ENCODE measurements at places on chromosomes 1 and 21.
A peak's percentile ranks its signal among the peaks of the same experiment; 100 is the strongest.

DNA sequence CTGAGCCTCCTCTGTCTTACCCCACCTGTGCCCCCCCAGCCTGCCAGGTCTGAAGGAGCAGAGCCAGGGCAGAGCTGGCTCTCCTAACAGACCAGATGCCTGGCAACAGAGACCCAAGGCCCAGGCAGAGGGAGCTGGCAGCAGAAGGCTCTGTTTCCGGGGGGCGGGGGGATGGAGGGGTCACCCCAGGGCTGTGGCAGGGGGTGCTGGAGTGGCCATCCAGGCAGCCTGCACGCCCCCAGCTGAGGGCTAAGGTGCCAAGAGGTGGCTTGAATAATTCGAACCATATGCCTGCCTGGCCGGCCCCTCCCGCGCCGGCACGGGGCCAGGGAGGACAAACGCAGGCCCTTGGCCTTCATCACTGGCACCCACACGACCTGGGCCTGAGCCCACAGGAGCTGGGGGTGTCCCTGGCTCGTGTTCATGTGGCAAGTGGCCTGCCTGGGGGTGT, 16.0 kb upstream of the PLEKHG5 start:
- no peak for DNase-seq

DNA sequence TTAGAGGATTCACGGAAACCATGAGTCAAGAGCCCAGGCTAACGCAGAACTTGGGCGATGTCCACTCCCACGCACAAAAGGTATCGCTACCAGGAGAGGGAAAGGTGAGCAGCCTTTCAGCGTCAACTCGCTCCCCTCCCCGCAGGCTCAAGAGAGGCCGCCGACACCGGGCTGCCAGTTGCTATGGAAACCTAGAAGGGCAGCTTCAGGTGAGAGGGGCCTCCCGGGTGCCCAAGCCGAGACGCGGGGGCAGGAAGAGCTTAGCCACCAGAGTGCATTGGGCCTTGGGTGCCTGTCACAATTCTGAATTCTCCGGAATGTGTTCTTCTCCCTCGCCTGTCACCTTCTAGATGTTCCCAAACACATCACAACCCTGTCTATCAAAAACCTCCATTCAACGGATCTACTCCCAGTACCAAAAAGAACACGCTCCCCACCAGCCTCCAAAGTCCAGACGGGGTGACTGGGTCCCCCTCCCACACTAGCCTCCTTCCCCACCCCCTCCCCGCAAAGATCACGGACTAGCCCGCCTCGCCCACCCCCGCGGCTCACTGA, 694 bp downstream of the MEAF6 start:
- no peak for DNase-seq

GRCh38 chr1:109997867-109998229, 13.3 kb downstream of the AHCYL1 start:
- DNase-seq: no peak

DNA sequence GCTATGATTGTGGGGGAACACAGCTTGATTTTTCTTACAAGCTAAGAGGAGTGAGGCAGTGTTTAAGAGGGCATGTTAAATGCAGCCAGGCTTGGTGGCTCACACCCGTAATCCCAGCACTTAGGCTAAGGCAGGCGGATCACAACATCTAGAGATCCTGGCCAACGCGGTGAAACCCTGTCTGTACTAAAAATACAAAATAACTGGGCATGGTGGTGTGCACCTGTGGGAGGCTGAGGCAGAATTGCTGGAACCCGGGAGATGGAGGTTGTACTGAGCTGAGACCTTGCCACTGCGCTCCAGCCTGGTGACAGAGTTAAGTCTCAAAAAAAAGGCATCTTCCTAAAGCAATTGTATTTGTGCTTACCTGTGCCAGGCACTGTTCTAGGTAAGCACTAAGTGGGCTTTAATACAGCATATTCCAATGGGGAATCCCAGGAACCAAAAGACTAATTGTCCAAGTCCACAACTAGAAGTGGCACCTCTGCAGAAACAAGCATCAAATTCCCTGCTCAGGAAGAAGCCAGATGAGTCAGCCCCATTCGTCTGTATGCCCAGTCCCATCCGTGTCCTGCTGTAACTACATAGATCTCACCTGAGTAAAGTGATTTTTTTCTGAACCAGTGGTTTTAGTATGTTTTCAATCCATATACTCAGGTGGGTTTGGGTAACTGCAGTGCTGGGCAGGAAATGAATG, 4.6 kb downstream of the RCC1 start:
- no peak for DNase-seq

DNA sequence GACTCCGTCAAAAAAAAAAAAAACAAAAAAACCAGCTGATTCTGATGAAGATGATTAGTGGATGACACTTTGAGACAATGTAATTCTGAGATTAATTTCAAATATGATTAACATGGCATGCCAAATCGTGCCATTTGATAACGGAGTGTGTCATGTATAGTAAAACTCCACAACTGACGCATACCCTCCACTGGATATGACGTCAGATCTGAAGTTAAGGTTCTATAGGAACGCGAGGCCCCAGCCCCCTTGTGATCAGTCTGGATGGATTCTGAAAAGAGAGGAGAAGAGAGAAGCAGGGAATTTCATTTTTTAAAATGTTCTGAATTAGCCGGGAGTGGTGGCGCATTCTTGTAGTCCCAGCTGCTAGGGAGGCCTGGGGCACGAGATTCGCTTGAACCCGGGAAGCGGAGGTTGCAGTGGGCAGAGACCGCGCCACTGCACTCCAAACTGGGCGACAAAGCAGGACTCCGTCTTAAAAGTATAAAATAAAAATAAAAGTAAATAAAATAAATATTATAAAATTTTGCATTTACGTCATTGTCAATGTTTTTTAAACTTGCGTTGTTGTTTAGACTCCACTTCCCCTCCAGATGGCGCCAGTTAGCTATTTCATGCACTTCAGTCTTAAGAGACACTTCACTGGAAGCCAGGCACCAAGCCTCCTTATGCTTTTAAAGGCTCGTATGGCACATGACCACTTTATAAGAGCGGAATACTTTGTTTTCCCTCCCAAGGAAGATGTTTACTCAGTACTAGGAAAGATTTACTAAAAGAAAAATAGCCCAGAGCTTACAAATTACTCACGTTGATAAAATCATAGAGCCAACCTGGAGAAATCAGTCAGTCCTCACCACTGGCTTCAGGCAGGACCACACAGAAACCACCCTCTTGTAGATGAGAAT, 65.5 kb downstream of the UBE2U start:
- DNase-seq: peak; percentile 67

DNA sequence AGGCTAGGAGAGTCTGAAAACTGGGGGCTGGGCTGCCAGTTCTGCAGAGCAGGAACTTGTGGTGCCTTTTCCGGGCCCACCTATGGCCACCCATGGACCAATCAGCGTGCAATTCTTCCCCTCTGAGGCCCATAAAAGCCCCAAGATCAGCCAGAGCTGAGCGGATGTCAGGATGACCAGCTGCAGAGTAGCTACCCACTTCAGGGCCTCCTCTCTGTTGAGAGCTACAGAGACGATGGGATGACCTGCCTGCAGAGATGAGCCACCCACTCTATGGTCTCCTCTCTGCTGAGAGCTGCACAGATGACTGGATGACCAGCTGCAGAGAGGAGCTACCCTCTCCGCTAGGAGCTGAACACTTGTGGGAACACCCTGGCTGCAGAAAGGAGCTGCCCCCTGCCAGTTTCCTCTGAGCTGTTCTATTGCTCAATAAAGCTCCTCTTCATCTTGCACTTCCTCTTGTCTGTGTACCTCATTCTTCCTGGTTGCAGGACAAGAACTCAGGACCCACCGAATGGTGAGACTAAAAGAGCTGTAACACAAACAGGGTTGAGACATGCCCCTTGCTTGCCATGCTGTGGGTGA, 12.8 kb upstream of the AADACL4 start:
- DNase-seq: no peak

GRCh38 chr1:10286244-10286643, 75.9 kb downstream of the KIF1B start:
- DNase-seq: no peak

DNA sequence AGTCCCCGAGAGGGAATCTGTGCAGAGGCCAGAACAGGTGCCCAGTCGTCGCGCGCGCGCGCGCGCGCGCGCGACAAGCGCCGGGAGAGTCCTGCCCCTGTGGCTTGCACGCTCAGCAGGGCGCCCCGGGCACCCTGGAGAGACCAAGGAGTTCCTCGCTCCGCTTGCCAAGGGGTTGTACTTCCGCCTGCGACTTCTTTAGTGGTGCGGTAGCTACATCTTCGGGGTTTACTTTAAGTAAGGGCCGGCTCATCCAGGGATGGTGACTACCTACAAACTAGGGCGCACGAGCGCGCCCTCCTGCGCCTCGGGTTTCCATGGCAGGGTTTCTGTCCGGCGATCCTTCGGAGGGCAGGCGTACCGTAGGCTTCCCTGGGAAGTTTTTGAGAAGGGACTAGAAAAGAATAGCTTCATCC, 1.4 kb downstream of the LHX4 start:
- DNase-seq: peak; percentile 47

DNA sequence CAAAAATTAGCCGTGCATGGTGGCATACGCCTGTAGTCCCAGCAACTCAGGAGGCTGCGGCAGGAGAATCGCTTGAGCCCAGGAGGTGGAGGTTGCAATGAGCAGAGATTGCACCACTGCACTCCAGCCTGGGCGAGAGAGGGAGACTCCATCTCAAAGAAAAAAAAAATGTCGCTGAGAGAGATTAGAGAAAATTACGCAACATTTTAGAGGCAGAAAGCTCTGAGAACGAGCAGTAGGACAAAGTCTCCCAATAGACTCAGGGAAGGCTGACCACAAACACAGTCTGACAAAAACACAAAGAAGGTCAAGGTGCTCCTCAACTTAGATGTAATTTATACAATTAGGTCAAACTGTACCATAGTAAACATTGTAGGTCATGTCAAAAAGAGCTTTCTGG, 367.6 kb upstream of the ZRANB2 start:
- no peak for DNase-seq

- DNase-seq: no peak
Measured at GRCh38 chr21:42096566-42096965, 25.4 kb downstream of the UMODL1 start.

GRCh38 chr1:215476541-215476940, 90.6 kb upstream of the KCTD3 start:
- no peak for DNase-seq

DNA sequence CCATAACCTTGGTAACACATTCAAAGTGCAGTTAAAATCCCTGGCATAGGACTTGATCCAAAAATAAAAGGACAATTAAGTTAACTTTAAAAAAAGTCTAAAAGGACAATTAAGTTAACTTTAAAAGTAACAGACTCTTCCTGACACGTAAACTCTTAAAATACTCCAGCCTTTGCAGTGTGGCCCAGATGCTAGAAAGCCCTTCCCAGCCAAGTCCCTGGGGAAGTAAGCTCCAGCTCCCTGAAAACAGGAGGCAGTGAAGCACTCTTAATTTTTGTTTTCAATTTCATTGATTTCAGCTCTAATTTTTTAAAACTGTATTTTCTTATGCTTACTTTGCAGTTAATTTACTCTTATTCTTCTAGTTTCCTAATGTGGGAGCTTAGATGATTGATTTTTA, 5.1 kb upstream of the AIM2 start:
- no peak for DNase-seq

- no peak for DNase-seq
Measured at GRCh38 chr1:16266411-16267118, 29.6 kb upstream of the CPLANE2 start.

DNA sequence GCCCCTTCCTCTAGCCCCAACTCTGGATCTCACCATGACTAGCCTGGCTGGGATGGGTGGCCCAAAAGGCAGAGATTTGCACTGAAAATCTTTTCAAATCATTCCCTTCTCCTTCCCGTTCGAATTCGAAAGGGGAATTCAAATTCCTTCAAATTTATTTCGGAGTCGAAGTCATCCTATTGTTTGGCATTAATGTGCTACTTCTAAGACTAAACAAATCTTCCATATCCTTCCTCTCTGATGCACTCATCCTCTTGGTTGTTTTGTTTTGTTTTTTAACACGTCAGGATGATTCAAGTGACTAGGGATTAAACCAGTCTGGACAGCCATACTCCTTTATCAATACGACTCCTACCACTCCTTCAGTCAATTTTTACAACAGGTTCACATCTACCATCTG, 95.5 kb upstream of the SGIP1 start:
- no peak for DNase-seq

DNA sequence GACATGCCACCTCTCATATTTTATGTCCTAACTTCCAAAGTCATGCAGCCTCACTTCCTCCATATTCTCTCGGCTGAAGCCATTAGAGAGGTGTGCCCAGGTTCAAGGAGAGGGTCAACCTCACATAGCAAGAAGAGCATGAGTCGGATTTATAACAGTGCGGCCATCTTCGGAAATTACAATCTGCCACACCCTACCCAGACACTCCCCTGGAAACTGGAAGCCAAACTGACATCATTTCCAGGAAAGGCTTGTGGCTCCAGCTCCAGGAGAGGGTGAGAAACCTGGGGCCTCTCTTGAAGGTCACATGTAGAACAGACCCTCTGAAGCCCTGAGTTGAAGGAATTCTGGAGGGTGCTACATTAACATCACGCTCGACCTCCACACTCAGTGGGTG, 73.5 kb downstream of the RRAGC start:
- no peak for DNase-seq
